HAP-1 (cell line): ENCODE measurements at places on chromosomes 1 and 21.

DNA sequence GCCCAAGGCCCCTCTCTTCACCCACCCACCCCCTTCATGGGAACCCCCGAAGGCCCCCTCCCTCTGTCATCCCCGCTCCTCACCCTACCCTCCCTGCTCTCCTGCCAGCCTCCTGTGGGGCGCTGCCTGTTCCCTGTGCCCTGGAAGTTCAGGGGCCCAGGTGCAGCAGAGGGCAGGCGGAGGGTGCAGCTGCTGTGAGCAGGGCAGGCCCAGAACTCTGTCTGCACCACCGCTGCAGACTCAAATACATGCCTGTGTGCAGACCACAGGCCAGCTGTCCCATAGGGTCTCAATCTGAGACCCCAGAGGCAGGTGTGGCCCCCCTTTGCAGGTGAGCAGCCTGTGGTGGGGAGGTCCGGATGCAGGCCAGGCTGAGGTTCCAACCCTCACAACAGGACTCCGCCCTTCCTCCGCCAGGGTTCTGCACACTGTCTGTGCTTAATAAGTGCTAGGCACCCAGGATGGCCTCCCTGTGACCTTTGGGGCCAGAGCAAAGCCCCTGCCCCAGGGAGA lies 62.5 kb downstream of the WNT9A start:
- no peak for DNase-seq

DNA sequence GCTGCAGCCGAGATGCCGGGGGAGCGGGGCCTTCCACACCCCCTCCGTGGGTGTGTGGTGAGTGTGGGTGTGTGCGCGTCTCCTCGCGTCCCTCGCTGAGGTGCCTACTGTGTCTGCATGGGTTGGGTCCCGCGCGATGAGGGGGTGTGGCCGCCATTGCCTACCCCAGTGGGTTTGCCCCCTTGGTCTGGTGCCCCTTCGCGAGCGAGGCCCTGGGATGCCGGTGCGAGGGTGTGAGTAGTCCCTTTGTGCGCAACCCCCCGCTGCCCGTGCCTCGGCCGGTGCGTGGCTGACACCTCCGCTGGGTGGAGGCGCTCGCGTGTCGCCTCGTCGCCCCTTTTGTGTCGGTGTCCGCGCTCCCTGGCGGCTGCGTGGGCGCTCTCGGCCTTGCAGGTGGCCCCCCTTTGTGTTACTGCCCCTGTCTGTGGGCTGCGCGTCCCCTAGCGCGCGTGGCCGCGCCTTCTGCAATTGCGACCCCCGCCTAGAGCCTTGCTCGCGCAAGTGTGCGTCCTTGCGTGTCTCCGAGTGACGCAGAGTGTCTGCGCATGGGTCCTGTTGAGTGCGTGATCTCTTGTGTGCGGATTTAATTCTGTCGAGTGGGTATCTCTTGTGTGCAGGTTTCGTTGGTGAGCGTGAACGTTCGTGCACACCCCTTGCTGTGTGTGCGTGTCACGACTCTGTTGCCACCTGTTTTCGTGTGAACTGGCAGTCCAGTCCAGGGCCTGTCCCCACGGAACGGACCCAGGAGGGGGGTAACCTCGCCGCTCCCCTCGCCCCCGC lies 553 bp downstream of the TTC3 start:
- DNase-seq = peak; percentile 51

GRCh38 chr1:45442272-45442671 lies 48.7 kb downstream of the TESK2 start:
- no peak for DNase-seq

DNA sequence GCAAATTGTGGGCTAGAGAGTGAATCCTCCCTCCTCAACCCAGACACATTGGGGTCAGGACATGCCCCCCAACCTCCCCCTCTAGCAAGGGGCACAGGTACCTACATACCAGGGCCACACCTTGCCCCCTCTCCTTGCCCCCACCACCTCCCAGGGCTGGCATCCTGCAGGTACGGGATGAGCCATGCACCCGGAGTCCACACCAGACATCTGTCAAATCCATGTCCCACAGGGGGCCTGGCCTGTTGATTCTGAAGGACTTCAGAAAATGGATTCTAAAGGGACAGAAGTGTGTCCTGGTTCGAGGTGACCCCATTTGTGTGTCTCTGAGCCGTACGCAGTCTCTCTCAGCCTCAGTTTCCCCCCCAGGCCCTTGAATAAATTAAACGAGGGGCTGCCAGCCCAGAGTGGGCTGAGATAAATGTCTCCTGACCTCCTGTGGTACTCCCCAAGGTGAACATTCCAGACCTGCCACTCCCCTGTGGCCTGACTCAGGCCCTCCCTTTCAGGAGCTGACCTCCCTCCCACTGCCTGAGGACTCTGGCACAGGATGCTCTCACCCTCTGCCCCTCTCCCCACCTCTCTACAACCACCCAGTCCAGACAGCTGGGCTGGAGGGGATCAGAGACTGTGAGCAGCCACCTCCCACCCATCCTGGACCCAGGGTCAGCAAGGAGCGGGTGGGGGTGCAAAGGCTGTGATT lies 94.5 kb downstream of the EPHB2 start:
- no peak for DNase-seq

DNA sequence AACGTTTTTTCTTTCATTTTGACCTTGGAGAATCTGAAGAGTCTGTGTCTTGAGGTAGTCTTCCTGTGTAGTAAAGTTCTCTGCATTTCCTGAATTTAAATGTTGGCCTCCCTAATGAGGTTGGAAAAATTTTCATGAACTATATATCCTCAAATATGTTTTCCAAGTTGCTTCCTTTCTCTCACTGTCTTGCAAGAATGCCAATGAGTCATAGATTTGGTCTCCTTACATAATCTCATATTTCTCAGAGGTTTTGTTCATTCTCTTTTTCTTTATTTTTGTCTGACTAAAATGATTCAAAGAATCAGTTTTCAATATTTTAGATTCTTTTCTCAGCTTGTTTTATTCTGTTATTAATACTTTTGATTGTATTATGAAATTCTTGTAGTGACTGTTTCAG lies 87.6 kb downstream of the DRAM2 start:
- DNase-seq = no peak
